ENCODE measurements at places on chromosomes 4 and X.

GRCh38 chrX:71540801-71541200 is 7.9 kb downstream of the OGT start:
- DNase-seq: no peak

- DNase-seq: no peak
These were observed 1598.0 kb upstream of the AGA start for GRCh38 chr4:179040259-179040658.

GRCh38 chrX:70171624-70172023 is 5.7 kb upstream of the DGAT2L6 start:
- DNase-seq: no peak

DNA sequence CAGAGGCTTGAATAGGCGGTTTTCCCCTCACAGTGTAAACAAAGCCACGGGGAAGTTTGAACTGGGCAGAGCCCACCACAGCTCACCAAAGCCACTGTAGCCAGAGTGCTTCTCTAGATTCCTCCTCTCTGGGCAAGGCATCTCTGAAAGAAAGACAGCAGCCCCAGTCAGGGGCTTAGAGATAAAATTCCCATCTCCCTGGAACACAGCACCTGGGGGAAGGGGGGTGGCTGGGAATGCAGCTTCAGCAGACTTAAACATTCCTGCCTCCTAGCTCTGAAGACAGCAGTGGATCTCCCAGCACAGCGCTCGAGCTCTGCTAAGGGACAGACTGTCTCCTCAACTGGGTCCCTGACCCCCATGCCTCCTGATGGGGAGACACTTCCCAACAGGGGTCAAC is 44.0 kb upstream of the USP38 start:
- no peak for DNase-seq

DNA sequence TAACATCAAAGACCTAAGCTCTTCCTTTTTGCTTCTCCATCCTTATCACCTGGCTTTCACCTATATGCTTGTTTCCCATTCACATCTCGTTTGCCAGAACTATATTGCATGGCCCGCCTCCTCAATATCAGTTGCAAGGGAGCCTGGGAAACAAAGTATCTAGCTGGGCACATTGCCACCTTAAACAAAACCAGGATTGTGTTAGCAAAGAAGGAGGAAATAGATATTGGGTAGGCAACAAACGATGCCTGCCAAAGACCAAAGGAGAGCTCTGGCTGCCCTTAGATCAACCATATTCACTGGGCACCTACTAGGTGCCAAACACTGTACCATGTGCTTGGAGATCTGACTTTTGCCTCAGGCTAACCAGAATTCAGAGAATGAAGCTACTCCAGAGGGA is 107.5 kb downstream of the GRIA3 start:
- no peak for DNase-seq

- no peak for DNase-seq
These were observed 129.4 kb upstream of the ARSJ start for GRCh38 chr4:114108869-114109268.

- DNase-seq: no peak
These were observed 168.8 kb downstream of the MID1IP1 start for GRCh38 chrX:38970074-38970473.

- no peak for DNase-seq
These were observed 61.9 kb downstream of the PRKG2 start for GRCh38 chr4:81152839-81153713.

- peak; percentile 91 for DNase-seq
These were observed 23.3 kb downstream of the ARHGAP24 start for GRCh38 chr4:85498068-85498733.

GRCh38 chr4:74098427-74098994 is 484 bp downstream of the CXCL2 start:
- DNase-seq: peak; percentile 23

- DNase-seq: no peak
These were observed 1.1 kb downstream of the AFF2 start for GRCh38 chrX:148501386-148502066.
